Small intestine (tissue), 16 donors: ENCODE measurements at places on chromosomes 6 and 20.

DNA sequence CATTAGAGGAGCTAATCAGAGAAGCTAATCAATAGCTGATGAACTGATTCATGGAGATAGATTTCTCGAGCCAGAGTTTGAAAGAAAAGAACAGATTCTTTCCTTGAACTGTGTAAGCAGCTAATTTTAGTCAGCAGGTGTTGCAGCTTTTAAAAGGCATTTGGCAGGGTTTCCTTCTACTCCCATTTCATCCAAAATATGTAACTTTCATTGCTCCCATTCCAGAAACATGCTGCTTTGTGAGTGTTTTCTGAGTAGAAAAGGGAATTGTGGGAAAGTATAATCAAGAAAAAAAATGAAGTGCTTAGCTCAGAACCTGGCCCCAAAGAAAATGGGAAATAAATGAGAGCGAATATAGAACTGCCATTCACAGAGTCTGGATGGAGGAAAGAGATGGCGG, 20.8 kb downstream of the SLC35F1 start:
- DNase-seq = no peak

GRCh38 chr6:139131736-139132280, 3.1 kb upstream of the HECA start:
- no peak for DNase-seq

DNA sequence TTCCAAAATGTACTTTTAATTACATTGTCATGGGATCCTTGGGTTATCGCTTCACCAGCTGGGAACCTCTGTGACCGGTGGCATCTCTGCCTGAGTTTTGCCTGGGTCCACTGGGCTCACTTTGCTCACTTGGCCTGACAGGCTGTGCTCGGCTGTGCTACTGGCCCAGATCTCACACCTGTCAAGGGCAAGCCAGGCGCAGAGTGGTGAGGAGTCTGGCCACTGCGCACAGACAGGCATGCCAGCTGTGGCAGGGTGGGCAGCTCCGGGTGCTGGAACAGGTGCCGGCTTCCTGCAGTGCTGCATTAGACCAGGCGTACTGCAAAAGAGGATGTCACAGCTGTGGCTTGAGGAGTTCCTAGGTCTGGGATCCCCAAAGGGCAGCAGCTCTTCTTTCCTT, 489.8 kb downstream of the TENT5A start:
- no peak for DNase-seq

DNA sequence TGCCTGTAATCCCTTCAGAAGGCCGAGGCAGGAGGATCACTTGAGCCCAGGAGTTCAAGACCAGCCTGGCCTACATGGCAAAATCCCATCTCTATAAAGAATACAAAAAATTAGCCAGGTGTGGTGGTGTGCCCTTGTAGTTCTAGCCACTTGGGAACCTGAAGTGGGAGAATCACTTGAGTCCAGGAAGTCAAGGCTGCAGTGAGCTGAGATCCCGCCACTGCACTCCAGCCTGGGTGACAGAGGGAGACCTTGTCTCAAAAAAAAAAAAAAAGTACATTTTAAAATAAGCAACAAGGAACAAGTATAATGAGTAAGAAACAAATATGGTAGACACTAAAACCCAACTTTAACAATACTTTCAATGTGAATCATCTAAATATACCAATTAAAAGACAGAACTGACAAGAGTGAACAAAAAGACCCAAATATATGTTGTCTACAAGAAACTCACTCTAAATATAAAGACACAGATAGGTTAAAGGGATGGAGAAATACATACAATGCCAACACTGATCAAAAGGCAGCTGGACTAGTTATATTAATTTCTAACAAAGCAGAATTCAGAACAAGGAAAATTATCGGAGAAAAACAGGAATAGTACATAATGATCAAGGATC, 37.7 kb downstream of the RANBP9 start:
- DNase-seq = no peak

GRCh38 chr6:150445486-150445885, 76.7 kb downstream of the IYD start:
- no peak for DNase-seq

- DNase-seq = no peak
Observed at GRCh38 chr6:10861086-10861485, 20.8 kb downstream of the GCM2 start.

DNA sequence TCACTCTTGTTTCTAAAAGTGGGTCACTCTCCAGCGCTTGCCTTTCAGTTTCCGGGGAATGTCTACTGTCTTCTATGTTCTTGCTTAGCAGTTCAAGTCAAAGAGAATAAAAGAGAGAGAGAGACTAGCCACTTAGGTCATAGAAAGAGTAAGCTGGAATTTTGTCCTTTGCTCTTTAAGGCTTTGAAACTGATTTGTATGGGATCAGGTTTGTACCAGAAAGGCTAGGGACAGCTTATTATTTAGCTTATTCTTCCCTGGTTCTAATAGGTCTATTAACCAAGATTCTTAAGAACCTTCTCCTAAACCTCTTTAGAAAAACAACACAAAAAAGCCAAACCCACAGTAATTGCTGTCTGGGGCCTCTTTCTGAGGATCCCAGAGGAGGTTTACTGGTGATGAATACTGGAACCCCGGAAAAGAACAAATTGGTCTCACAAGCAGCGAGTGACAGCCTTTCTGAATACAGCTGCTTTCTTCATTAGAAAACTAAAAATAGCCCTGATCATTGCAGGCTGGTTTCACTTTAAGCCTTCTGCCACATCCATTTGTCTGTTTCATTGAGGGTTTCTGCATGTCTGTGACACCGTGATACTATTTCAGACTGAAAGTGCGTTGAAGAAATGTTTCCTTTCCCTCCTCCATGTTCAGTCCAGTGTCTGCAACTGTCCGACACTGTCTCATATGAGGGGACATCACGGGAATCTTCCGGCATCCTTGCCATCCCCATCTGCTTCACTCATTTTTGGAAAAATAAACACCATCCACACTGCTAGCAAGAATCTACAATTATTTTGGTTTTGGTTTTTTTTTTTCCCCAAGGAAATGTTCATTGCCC, 75.1 kb upstream of the ATXN1 start:
- no peak for DNase-seq

DNA sequence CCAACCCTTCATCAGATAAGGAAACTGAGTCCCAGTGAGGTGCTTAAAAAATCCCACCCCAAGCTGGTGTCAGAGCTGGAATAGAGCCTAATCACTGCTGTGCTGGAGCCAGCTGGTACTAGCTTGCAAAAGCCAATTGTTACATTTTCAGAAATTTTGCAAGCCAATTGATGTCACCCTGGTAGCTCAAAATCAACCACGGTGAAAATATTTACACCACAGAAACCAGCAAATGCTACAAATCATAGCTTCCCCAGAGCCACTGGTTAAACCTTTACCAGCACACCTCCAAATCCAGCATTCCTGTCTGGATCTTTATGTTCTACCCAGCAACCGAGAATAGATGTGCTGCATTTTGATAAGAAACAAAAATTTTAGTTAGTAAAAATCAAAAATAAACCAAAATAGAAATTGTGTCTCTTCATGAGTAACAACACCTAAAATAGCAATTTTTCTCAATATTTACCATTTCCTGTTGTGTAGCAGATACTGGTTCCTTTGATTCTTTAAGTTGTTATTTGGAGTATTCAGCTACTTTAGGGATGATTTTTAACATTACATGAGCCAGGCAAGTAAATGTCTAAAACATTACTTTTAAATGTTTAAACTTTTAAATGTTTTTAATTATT, 7.2 kb upstream of the LCA5 start:
- DNase-seq = no peak

DNA sequence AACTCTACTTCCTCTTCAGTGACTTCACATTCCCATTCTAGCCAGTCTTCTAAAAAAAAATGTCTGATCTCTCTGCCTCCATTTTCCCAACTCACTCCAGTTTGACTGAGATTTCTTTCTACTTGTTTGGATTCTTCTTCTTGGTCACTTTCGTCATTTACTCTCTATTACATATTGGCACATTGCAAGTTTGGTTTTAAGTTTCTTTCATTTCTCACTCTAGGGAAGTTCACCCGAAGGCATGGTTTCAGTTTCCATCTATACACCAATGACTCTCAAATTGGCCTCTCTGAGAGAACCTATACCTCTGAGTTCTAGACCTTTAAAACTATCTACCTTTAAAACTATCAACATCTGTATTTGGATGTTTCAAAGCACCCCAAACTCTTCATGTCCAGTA, 51.3 kb downstream of the CD109 start:
- peak; percentile 12 for DNase-seq

- DNase-seq = no peak
Observed at GRCh38 chr6:56040223-56040622, 164.8 kb upstream of the BMP5 start.

DNA sequence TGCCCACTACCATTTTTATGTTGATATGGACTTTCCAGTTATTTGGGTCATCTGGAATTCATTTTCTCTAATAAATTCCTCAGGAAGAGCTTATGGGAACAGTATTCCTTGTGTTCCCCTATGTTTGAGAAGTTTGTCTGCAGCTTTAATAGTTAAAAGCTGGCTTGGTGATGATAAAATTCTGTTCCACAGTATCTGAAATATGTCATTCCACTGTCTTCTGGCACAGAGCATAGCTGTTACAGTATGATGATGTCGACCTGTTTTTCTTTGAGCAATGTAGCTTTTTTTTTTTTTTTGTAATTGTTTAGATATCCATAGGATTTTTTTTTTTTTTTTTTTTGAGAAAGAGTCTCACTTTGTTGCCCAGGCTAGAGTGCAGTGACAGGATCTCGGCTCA, 43.2 kb downstream of the NCOA3 start:
- no peak for DNase-seq

- no peak for DNase-seq
Observed at GRCh38 chr6:106511288-106512047, 117.8 kb downstream of the RTN4IP1 start.

DNA sequence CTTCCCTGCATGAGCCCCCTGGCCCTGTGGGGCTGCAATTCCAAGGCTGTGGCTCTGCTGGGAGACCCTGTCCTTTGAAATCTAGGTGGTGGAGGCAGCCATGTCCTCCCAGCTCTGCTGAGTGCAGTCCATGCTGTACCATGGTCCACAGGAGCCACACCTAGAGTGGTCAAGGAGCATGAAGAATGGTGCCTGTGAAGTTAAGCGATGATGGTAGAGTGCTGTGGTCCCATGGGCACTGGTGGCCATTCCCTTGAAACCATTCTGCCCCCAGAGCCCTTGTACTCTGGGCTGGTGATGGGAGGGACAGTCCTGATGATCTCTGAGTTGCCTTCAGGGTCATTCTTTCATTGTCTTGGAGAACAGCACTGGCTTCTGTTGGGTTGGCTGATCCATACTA, 55.3 kb downstream of the EFCAB8 start:
- DNase-seq = no peak

- no peak for DNase-seq
Observed at GRCh38 chr20:11718474-11719094, 199.1 kb upstream of the BTBD3 start.

- no peak for DNase-seq
Observed at GRCh38 chr6:144594585-144594984, 309.4 kb downstream of the UTRN start.

- no peak for DNase-seq
Observed at GRCh38 chr6:105804424-105804823, 281.7 kb upstream of the PRDM1 start.

DNA sequence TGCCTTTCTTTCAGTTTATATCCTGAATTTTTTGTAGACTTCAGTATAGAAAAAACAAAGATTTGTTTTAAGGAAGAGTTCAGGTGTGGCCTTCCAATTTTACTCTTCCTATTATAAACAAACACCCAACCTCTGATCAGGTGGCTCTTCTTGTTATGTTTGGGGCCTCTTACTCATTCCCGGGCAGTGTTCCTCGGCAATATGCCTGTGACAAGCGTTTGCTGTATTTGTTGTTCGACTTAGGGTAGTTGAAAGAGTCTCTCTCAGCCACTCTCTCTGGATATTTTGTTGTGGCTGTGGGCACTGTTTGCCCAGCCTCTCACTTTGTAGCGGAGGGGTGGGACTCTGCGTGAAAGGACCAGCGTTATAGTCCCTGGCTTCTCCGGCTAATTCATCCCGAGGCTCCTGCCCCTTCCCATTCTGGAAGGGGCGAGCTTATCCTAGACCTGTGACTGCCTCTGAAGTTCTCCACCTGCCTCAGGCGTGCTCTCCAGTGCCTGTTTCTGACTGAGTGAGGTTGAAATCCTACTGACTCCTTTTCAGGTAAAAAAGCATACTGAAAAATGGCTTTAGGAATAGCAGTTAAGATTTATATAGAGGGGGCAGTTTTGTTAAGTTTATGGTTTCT, 97.4 kb downstream of the PLCB4 start:
- no peak for DNase-seq

GRCh38 chr6:3208775-3209113, 18.7 kb downstream of the TUBB2B start:
- no peak for DNase-seq
